GM12878 (cell line): ENCODE measurements at places on chromosomes 4 and X. TPM values are rescaled to one million over a fixed set of nuclear protein-coding genes. Genes with fewer than 3 reads are reported as not detected.
A peak's percentile ranks its signal among the peaks of the same experiment; 100 is the strongest.

Gene CRMP1
- total RNA-seq: 0.10 and 0.16 TPM in 2 replicates

Gene IRS4
- total RNA-seq: not detected in 2 replicates

Gene TCEANC
- 3.0 and 3.8 TPM in 2 replicates for total RNA-seq

Gene NHS
- total RNA-seq: not detected in 2 replicates

Gene SATL1
- not detected in 2 replicates for total RNA-seq

Gene FGF2
- total RNA-seq: 1.5 and 1.7 TPM in 2 replicates

Gene UGT2A1
- total RNA-seq: not detected in 2 replicates

Gene ZMAT1
- total RNA-seq: 1.8 and 1.9 TPM in 2 replicates

Gene DNAAF6
- not detected in 2 replicates for total RNA-seq

Gene GAGE12E
- total RNA-seq: not detected in 2 replicates

Gene MGARP
- total RNA-seq: not detected in 2 replicates

Gene CEP135
- 7.4 and 10.4 TPM in 2 replicates for total RNA-seq

Gene MUC7
- total RNA-seq: not detected in 2 replicates

Gene DUX4
- not detected in 2 replicates for total RNA-seq

Gene ZNF157
- 0.11 TPM in 1 of 2 replicates, not detected in the other for total RNA-seq

Gene SLC26A1
- not detected in 2 replicates for total RNA-seq

Gene TCEAL3
- 10.6 and 12.1 TPM in 2 replicates for total RNA-seq

- no peak for DNase-seq
Observed at GRCh38 chr4:83599183-83599582, 63.3 kb downstream of the GPAT3 start.

DNA sequence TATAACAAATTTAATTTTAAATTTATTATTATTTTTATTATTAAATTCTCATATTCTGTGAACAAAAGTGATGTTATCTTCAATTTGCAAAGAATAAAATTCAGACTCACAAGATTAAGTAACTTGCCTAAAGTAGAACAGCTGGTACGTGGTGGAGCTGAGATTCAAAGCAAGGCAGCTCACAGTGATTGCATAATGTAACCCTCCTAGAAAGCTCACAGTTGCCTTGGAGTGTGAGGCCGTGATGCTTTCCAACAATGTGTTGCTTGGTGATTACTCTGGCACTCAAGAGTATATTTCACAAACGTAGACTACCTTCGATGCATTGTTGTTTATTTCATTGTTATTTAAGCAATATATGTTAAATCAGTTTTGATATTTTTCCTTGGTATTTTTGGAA lies 1039.2 kb upstream of the PABPC4L start:
- no peak for DNase-seq

DNA sequence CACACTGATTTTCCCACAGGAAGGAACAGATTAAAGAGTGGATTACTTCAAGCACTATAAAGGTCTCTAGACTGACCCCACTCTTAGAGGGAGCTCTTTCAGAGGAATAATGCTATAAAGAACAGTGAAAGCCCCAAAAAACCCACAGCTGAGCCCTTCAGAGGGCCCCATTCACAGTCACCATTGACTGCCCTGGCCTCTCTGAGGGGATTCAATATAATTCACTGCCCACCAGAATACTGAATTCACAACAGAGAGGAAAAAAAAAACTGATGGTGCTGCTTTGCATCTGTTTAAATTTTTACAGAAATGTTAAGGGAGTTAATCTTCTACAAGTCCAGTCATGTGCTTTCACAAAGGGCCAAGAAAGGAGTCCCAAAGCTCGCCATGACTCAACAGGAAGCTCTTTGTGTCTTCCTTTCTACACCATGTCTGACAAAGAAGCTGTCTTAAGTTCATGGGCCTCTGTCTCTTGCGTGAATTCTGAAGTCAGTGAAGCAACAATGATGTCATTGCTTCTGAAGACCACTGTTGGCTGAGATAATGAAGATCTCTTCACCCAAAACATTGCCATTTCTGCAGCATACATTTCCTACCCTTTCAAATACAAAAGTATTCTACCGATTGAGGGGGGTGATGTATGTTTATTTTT lies 174.9 kb downstream of the ADAMTS3 start:
- DNase-seq: no peak

GRCh38 chr4:106987311-106987710 lies 48.8 kb downstream of the DKK2 start:
- no peak for DNase-seq

GRCh38 chrX:45164995-45165394 lies 35.7 kb downstream of the DIPK2B start:
- DNase-seq: no peak

- DNase-seq: no peak
Observed at GRCh38 chr4:156771171-156771837, 200.3 kb downstream of the PDGFC start.

- no peak for DNase-seq
Observed at GRCh38 chr4:102345795-102346100, 466 bp upstream of the SLC39A8 start.

DNA sequence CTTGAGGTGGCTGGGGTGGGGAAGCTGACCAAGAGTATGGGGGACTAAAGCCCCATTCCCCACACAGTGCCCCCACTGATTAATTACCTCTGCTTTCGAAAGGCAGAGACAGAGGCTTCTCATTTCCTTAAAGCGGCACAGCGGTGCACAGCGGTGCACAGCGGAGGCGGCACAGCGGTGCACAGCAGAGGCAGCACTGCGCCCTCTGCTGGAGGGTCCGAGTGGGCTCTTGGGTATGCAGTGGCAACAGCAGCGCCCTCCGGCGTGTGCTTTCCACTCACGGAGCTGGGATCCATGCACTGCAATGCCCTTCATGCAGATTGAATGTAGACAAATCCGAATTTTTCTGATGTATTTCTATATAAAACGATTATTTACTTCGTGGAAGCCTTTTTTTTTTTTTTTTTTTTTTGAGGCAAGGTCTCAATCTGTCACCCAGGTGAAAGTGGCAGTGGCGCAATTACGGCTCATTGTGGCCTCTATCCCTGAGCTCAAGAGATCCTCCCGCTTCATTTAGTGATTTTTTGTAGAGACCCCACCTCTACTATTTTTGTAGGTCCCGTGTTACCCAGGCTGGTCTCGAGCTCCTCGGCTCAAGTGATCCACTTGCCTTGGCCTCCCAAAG lies 19.7 kb upstream of the PRPS2 start:
- peak; percentile 20 for DNase-seq

DNA sequence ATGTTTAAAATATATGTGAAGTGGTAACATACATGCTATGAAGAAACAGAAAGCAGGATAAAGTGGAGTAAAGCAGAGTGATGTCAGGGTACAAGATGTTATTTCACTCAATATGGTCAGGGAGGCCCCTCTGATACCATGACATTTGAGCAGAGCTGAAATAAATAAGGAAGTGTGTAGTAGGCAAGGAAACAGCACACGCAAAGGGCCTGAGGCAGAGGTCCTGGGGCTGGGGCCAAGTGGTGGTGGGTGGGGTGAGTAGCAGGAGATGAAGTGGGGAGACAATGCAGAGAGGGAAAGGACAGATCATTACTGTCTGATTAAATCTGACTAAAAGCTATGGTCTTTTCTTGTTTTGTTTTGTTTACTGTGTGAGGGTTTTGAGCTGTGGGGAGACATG lies 61.1 kb downstream of the FAM13A start:
- DNase-seq: no peak

DNA sequence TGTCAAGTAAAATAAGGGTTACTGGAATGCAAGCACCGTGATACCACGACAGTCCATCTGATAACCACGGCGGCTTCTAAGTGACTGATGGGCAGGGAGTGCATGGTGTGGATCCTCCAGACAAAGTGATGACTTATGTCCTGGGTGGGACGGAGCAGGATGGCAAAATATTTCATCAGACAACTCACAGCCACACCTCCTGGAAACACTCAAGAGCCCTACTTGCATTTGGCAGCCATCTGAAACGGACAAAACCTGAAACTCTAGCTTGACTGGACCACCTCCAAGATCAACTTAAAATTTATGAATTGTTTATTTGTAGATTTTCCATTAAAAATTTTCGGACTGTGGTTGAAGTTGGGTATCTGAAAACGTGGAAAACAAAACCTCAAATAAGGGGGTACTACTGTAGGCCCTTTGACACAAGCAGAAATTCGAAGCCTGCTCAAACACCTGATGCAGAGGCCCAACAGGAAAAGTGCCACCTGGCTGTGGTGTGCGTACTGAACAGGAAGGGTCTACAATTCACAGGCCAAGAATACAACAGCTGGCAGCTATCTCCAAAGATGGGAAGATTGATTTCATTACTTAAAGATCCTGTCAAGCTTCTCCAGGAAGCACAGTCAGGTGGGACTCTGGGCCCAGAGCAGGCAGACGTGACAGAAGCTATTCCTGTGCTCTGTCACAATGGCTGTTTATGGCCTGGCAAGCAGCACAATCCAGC lies 26.0 kb downstream of the LRIT3 start:
- DNase-seq: no peak

GRCh38 chrX:11678158-11678557 lies 12.4 kb upstream of the ARHGAP6 start:
- no peak for DNase-seq

- DNase-seq: no peak
Observed at GRCh38 chr4:105208561-105208960, 61.9 kb downstream of the TET2 start.

DNA sequence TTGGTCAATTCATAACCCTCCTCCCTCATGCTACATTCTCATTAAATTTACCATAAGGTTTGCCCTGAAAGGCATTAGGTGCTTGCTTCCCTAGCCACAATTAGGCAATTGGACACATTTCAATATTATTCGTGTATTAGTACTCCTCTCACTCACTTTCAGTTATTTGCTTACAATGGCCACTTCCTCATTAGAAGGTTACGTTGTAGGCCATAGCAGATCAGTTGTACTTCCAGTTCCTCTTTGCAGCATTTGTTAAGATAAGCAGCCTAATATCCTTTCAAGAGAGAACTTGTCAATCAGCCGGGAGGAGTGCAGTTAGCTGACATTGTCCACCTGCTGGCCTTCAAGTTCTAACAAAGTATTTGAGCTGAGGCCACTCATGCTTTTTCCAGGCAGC lies 1017.2 kb downstream of the PCDH7 start:
- peak; percentile 9 for DNase-seq

GRCh38 chrX:104432321-104432720 lies 133.7 kb upstream of the IL1RAPL2 start:
- DNase-seq: no peak

GRCh38 chr4:138522366-138522765 lies 280.2 kb upstream of the SLC7A11 start:
- DNase-seq: no peak

DNA sequence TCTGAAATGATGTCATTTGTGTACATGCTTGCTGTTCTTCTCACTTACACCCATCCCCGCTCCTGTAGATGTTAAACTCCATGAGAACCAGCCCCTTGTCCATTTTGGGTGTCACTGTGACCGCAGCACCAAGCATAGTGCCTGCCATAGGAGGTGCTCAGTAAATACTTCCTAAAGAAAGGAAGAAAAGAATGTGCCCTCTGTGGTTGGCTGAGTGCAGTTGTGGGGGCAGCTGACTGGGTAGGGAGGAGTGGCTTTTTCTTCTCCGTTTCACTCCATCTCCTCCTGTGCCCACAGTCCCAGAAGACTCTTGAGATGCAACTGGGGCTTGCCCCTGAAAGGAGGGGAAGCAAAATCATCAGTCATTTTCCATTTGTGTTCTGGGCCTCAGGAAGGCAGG lies 25.5 kb downstream of the PHEX start:
- no peak for DNase-seq

GRCh38 chr4:110619463-110620247 lies 3.2 kb downstream of the PITX2 start:
- no peak for DNase-seq

- no peak for DNase-seq
Observed at GRCh38 chr4:165382640-165383039, 3.8 kb downstream of the CPE start.

- DNase-seq: no peak
Observed at GRCh38 chrX:54492340-54492739, 3.7 kb downstream of the FGD1 start.

DNA sequence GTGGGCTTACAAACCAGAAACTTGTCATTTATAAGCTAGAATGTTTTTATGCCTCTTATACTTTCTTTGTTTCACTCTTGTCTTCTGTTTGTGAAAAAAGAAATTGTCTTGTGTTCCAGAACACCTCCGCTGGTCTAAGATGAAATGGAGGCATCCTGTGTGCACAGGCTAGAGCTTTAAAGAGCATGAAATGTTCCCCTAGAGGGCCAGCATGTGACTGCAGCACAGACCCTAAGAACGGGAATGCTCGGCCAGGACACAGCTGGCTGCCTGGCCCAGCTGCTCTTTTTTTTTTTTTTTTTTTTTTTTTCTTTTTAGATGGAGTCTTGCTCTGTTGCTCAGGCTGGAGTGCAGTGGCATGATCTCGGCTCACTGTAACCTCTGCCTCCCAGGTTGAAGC lies 33.6 kb downstream of the SETD7 start:
- DNase-seq: no peak

DNA sequence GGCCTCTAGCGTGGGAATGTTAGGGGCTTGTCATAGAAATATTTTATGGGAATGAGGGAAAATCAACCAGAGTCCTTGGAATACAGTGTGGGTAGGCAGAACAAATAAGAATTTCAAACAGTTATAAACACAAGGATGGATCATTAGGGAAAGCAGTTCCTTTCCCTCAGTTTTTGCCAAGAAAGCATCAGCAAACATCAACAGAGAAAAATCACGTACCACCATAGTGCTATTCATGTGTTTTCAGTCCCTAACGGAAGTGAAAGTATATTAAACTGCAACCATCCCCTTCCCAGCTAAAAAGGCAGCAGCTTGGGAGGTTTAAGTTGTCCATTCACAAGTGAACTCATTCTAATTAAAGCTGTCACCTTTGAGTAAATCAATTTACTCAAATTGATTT lies 334.4 kb upstream of the PCDH18 start:
- DNase-seq: no peak

GRCh38 chr4:25238052-25238451 lies 4.2 kb downstream of the PI4K2B start:
- no peak for DNase-seq

DNA sequence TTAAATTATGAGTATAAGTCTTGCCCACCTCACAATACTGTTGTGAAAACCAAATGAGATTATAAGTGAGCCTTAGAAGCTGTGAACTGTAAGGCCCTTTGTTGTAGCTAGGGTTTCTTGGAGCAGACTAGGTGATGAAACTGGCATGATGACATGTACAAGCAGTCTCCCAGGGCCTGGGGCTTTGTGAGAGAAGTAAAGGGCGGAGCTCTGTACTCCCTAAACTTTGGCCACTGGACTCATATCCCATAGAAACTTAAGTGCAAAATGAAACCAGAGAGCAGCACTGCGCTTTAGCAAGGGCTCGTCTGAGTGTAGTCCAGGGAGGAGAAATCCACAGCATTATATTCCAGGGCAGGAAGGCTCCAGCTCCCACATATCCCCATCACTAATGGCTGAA lies 385.6 kb upstream of the FGF16 start:
- DNase-seq: no peak

DNA sequence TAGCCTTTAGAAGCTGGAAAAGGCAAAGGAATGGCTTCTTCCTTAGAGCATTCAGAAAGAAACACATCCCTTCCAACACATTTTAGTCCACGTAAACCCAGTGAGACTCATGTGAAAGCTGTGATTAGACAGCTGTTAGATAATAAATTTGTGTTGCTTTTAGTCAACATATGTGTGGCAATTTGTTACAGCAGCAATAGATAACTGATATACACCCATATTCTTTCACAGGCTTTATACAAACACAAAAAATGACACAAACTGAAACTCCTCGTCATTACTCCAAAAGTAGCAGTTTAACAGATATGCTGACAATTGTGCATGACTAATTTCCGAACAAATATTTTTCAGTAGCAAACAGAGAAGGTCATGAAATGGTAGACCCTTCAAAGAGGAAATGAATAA lies 65.3 kb downstream of the ANTXR2 start:
- DNase-seq: peak; percentile 26
